ENCODE measurements at places on chromosomes 3 and 15.

DNA sequence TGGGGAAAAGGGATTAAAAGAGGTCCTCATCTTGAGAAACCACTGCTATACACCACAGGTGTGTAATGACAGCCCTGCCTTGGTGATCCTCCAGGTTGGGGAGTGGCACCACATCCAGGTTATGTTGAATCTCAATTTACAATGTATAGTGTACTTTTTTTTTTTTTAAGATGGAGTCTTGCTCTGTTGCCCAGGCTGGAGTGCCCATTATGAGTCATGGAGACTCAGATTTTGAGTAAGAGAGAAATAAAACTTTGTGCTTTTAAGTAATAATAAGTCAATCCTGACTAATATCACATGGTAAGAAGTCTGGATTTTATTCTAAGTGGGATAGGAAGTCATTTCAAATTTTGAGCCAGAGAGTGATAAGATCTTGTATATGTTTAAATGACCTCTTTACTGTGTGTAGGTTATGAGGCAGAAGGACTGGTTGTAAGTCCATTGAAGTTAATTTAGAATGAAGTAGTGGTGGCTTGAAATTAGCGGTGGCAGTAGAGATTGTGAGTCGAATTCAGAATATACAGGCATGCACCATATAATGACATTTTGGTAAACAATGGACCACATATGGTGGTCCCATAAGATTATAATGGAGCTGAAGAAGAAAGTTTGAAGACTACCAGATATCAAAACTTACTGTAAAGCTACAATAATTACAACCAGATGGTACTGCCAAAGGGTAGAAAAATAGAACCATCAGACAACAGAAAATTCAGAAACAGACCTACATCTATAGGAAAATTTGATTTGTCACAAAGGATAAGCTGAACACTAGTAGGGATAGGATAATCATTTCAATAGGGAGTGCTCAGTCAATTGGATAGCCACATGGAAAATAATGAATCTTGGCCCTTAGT is 20.7 kb downstream of the POPDC2 start:
- DNase-seq, result no peak

DNA sequence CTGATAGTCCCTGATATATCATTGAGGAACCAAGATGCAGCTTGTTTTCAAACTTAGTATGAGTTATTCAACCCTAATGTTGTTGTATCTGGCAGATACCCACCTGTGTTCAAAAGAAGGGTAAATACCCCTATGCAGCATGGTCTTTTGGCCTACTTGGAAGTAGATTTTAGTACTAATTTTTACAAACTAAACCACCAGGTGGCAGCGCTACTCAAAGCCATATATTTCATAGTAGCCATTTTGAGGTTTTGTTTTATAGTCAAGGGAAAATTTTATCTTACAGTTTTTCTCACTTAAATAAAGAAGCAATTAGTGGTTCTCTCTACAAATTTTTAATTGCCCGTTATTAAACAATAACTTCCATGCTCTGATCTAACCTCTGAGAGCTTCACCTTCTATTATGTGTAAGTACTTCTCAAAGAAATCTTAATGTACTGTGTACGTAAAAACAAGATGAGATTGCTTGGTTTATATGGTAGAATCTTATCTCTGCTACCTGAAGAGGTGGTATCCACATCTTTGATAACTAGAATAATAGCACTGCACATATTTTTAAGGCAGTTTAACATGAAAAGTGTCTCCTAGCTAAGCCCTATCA is 31.5 kb upstream of the MLF1 start:
- peak; percentile 2 for DNase-seq

DNA sequence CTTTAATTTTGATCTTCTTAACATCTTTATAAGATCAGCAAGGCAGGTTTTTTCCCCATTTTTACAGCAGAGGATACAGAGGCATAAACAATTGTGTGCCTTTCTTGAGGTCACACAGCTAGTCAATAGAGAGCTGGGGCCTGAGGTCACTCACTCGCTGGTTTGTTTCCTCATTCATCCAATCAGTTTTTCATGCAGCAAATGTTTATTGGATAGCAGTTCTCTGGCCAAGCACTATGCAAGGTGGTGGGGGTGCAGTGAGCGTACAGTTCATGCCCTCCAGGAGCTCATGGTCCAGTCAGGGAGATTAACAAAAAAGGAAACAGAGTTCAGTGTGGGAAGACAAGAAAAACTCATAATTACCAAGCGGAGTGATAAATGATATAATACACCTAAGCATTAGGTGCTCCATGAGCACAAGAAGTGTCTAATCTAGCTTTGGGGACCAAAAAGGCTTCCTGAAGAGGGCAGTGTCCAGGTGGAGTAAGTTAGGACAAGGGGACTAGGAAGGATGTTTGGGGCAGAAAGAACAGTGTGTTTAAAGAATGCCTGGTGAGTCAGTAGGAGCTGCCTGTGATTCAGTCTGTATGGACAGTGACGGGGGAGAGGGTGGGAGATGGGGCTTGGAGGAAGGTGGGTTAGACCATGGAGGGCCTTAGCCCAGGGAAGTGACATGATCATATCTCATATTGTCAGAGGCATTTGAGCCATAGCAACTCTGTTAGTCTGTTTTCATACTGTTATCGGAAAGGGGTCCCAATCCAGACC is 29.3 kb downstream of the MAP2K5 start:
- no peak for DNase-seq

- no peak for DNase-seq
These were observed 78.1 kb downstream of the MRPL46 start for GRCh38 chr15:88389120-88389519.

GRCh38 chr3:7651274-7651673 is 790.4 kb downstream of the GRM7 start:
- DNase-seq, result no peak

DNA sequence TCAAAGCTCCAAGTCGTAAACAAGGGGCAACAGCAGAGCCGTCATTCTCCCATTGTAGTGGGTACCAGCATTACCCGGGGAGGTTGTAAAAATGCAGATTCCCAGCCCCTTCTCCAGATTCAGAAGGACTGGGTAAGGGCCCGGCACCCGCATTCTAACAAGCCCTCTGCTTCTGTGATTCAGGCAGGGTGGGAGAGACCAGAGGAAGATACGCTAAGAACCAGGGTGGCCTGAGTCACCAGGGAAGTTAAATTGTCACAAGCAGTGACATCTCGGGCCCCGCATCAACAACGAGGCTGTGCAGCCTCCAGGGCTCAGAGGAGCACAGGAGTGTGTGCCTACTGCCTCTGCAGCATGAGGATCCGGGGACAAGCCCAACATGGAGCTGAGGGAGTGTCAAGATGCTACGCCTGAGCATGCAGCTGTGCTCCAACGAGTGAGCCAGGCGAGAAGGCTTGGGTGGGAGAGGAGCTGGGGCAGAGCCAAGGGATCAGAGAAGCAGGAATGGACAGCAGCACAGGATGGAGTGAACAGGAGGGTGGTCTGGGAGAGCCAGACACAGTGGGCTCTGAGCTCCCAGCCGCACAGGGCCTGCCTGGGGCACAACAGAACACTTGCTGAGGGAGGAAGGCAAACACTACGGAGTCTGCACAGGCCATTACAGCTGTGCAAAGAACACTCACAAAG is 68.5 kb downstream of the CPN2 start:
- DNase-seq, result no peak

GRCh38 chr3:55426486-55426885 is 60.6 kb downstream of the WNT5A start:
- DNase-seq, result no peak

GRCh38 chr3:124407260-124407659 is 323.0 kb upstream of the UMPS start:
- no peak for DNase-seq

DNA sequence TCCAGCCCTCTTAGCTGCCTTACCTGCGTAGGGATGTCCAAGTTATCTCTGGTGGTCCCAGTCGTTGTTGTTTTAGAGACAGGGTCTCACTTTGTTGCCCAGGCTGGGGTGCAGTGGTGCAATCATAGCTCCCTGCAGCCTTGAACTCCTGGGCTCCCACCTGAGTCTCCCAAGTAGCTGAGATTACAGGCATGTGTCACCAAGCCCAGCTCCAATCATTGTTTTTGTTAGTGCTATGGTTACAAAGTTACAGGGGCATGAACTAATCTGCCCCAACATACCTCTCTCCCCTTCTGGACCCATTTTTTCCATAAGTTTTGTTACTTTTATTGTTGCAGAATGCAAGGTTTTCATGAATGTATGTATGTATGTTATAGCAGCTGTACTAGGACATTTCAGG is 54.7 kb downstream of the CTDSPL2 start:
- no peak for DNase-seq

- peak; percentile 78 for DNase-seq
These were observed 77.2 kb downstream of the TBC1D2B start for GRCh38 chr15:78000091-78000926.

GRCh38 chr3:142656575-142656974 is 60.4 kb downstream of the PLS1 start:
- no peak for DNase-seq

DNA sequence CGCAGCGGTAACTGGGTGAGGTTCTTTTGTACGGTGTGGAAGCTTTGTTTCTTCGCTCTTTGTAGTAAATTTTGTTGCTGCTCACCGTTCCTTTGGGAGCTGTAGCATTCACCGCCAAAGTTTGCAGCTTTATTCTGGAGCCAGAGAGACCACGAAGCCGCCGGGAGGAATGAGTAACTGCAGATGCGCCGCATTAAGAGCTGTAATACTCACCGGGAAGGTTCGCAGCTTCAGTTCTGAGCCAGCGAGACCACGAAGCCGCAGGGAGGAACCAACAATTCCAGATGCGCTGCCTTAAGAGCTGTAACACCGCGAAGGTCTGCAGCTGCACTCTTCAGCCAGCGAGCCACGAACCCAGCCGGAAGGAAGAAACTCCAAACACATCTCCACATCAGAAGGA is 56.0 kb upstream of the DYNC1LI1 start:
- DNase-seq, result no peak

DNA sequence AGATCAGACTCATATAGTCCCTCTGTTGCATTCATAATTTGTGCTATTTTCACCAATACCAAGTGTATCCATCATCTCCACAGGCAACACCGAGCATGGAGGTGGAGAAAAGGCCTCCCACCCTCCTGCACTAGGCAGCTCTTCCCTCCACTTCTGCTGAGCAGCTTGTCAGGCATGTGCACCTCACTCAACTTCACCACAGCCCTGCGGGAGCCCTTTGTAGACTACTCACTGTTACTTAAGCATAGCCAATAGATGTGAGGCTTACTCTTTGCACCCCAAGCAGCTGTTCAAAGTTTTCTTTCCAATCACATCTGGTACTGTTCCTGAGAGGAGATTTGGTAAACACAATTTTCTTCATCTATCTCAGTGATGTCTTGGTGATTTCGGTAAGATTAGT is 16.9 kb upstream of the GUCA1C start:
- no peak for DNase-seq

- no peak for DNase-seq
These were observed 42.9 kb downstream of the MYO1E start for GRCh38 chr15:59329570-59330350.

- DNase-seq, result no peak
These were observed 124.7 kb downstream of the MYRIP start for GRCh38 chr3:39933986-39934693.

- no peak for DNase-seq
These were observed 272.5 kb downstream of the THSD4 start for GRCh38 chr15:71387810-71388209.

DNA sequence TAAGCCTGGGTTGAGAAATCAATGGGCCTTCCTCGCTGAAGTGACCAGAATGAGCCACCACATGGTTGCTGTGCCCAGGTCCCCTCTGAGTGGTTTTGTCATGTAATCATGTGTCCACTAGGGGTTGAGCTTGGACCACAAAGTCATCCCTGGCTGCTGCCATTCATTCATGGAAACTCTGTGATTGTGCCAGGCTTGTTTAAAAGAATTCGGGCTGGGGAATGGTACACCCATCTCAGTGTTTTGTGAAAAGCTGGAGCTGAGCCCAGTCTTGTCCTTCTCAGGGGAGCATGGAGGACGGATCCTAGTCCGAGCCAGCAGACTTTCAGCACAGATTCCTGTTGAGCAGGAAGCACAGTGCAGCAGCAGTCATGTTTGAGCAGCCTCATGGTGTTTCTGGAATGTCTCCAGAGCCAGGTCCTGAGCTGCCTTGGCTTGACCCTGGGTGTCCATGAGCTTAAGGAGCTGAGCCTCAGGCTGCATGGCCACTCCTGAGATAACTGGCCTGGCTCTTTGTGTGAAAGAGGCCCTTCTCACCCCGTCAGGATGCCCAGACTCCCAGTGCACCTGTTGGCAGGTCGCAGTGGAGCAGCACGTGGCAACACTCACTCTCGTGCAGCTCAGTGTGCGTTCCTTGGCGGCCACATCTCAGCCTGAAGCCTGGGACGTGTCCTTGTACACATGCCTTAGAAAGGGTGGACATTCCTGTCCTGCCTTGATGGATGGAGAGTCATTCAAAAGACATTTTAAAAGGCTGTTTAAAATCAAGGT is 260.3 kb upstream of the TPM1 start:
- DNase-seq, result no peak

GRCh38 chr3:50150863-50151686 is 4.0 kb upstream of the SEMA3F start:
- DNase-seq, result no peak

DNA sequence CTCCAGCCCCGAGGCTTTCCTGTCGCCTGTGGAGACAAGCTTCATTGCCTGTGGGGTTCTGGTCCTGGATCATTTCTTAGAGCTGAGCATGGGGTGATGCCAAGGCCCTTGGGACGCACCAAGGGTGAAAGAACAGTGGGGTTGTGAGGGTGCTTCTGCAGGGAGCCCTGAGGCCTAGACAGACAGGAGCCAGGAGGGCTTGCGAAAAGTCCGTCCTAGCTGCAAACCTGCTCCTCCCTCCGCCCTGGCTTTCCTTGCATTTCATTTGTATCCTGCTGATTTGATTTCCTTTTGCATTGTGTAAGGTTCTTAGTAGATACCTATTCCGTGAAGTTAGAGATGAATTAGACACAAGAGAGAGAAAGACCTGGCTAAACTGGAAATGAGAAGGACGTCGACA is 286.9 kb upstream of the C2CD4B start:
- no peak for DNase-seq

GRCh38 chr15:47188758-47189507 is 528.4 kb upstream of the SEMA6D start:
- DNase-seq, result no peak

DNA sequence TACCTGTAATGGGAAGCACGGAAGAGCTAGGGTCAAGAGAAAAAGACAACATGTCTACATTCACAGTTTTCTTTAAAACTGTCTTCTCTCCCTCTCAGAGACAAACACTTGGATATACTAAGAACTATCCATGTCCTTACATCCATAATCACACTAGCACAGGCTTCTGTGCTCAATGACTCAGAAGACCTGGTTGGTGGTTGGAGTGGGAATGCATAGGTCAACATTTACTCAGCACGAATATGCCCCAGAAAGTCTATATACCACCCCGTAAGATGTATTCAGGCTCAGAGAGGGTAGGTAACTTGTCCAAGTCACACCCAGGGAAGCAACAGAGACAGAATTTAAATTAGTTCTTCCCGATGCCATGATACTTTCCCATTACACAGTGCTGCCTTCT is 891.1 kb downstream of the TUSC7 start:
- no peak for DNase-seq

GRCh38 chr15:51132384-51133139 is 37.9 kb upstream of the TNFAIP8L3 start:
- no peak for DNase-seq

- DNase-seq, result no peak
These were observed 41.3 kb downstream of the GOLIM4 start for GRCh38 chr3:168054447-168054846.

Data from stimulated activated CD4-positive, alpha-beta T cell treated with anti-CD3 and anti-CD28 coated beads, Interleukin-4, amount 100 ng/mL, for 4 hours (primary cell).